ENCODE measurements at places on chromosomes 6 and 20. TPM values are rescaled to one million over a fixed set of nuclear protein-coding genes. Genes with fewer than 3 reads are reported as not detected.

SLC22A2 gene
- total RNA-seq: not detected

RIMS4 gene
- total RNA-seq: 0.59 TPM

GABRR1 gene
- not detected for total RNA-seq

KIF25 gene
- not detected for total RNA-seq

SASH1 gene
- 85.2 TPM for total RNA-seq
